CD4-positive, alpha-beta memory T cell (primary cell): ENCODE measurements at places on chromosomes 4 and X. TPM values are rescaled to one million over a fixed set of nuclear protein-coding genes. Genes with fewer than 3 reads are reported as not detected.

The PRSS12 gene
- polyA plus RNA-seq = not detected

The ZMAT1 gene
- 3.2 TPM for polyA plus RNA-seq

The PASD1 gene
- not detected for polyA plus RNA-seq

The SPIN4 gene
- 0.78 TPM for polyA plus RNA-seq

GRCh38 chrX:144219035-144219434 is 335.2 kb downstream of the UBE2NL start:
- H3K36me3 ChIP-seq = no peaks in the 10 kb centered on the region
- H3K4me3 ChIP-seq = no peak overlapping the region
- DNase-seq = no peak
- no peak overlapping the region for H3K27ac ChIP-seq

DNA sequence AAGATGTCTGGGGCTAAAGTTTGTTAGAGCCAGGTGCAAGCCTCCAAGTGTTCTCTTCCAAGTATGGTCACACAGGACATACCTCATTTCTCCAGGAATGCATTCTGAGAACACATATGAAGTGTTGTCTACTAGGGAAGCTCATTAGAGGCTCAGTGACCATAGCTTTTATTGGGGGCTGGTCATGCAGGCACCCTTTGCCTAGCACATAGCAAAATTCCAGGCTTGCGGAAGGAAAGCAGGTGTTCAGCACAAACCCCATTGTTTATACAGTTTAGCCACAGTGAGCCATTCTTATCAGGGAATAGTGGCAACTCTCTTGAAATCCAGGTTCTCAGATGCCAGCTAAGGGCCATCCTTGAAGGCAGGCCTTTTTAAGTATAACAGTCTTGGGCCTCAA is 339.4 kb upstream of the ZCCHC13 start:
- H3K36me3 ChIP-seq = no peaks in the 10 kb centered on the region
- H3K27ac ChIP-seq = no peak overlapping the region
- peaks cover 11% of the 10 kb centered on the region for H3K4me1 ChIP-seq
- H3K4me3 ChIP-seq = no peak overlapping the region
- H3K27me3 ChIP-seq = no peaks in the 10 kb centered on the region

GRCh38 chr4:112951362-112952312 is 97.8 kb upstream of the ANK2 start:
- H3K4me1 ChIP-seq = no peaks in the 10 kb centered on the region
- no peaks in the 10 kb centered on the region for H3K36me3 ChIP-seq
- DNase-seq = no peak
- H3K27ac ChIP-seq = no peak overlapping the region
- no peaks in the 10 kb centered on the region for H3K27me3 ChIP-seq

DNA sequence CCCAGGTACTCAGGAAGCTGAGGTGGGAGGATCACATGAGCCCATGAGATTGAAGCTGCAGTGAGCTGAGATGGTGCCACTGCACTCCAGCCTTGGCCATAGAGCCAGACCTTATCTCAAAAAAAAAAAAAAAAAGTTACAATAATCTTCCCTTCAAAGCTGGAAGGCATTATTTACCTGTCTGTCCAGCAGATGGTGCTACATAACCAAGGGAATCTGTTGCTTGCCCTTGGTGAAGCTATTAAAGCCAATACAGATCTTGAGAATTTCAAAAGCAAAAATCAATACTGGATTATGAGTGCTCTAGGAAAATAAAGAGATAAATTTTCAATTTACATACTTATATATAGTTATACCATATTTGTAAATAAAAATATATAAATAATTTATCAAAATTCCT is 25.9 kb downstream of the PKD2 start:
- peaks cover 6% of the 10 kb centered on the region for H3K36me3 ChIP-seq
- no peaks in the 10 kb centered on the region for H3K27me3 ChIP-seq
- H3K27ac ChIP-seq = no peak overlapping the region
- no peaks in the 10 kb centered on the region for H3K4me1 ChIP-seq
- peak; percentile 42 for DNase-seq

DNA sequence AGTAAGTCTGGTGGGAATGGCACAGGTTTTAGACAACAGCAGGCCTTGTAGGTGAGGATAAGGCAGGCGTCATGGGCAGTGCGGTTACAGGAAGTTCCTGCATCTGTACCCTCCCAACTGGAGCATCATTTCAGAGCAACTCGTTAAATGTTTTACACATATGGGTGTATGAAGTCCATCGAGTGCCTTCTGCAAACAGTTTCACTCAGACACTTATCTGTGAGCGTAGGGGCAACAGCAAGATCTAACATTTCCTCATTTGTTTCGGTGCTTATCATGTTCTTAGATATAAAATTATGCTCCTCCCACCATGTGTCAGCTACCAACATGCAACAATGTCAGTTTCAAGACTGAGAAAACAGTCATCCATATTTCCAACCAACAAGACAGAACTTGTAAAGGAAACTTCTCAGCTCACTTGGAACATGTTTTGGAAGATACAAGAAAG is 69.9 kb downstream of the ELOVL6 start:
- no peak overlapping the region for H3K27ac ChIP-seq
- DNase-seq = no peak
- H3K4me1 ChIP-seq = no peaks in the 10 kb centered on the region

DNA sequence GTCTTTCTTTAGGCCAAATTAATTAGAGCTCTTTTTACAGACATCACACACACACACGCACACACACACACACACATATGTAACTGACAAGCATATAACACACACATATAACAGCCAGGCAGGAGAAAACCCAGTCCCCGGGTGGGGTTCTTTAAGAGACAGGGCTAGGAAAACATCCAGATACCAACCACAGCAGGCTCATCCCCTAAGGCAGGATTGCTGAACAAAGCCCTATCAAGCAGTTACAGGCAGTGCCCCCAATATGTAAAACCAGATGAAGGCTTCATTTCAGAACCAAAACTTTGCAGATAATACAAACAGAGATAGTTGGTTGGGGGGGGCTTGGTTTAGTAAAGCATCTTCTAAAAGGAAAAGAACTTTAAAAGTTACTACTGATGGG is 18.0 kb upstream of the FAM47E start:
- no peaks in the 10 kb centered on the region for H3K27me3 ChIP-seq
- H3K36me3 ChIP-seq = no peaks in the 10 kb centered on the region
- no peak overlapping the region for H3K27ac ChIP-seq
- no peak for DNase-seq
- no peak overlapping the region for H3K4me3 ChIP-seq

GRCh38 chrX:135112096-135112729 is 8.1 kb downstream of the ETDB start:
- H3K27me3 ChIP-seq = no peaks in the 10 kb centered on the region
- no peaks in the 10 kb centered on the region for H3K4me1 ChIP-seq
- H3K4me3 ChIP-seq = no peak overlapping the region
- no peak for DNase-seq
- no peaks in the 10 kb centered on the region for H3K36me3 ChIP-seq

DNA sequence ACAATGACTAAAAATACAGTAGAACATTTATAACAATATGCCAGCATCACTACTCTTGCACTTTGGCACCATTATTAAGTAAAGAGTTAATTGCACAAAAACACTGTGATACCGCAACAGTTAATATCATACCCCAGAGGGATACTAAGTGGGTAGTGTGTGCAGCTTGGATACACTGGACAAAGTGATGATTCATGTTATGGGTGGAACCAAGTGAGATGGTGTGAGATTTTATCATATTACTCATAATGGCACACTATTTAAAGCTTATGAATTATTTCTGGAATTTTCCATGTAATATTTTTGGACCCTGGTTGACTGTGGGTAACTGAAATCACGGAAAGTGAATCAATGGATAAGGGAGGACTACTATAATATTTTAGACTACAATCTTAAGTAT is 265.3 kb downstream of the PCDH18 start:
- H3K4me1 ChIP-seq = no peaks in the 10 kb centered on the region
- no peak overlapping the region for H3K4me3 ChIP-seq
- H3K27ac ChIP-seq = no peak overlapping the region
- no peak for DNase-seq
